Ascending aorta (tissue), 2 donors: ENCODE measurements at places on chromosomes 5 and 9. TPM values are rescaled to one million over a fixed set of nuclear protein-coding genes. Genes with fewer than 3 reads are reported as not detected.
A peak's percentile ranks its signal among the peaks of the same experiment; 100 is the strongest.

Gene EDIL3
- total RNA-seq, result 68.1 TPM

Gene CCDC127
- total RNA-seq, result 6.1 TPM

Gene SH2D3C
- total RNA-seq, result 49.5 TPM

GRCh38 chr9:129333617-129334104 is 155.6 kb upstream of the IER5L start:
- DNase-seq, result no peak

- DNase-seq, result peak; percentile 54
These were observed 1.5 kb downstream of the FCN1 start for GRCh38 chr9:134916161-134916665.

- DNase-seq, result no peak
These were observed 39.2 kb downstream of the TLE4 start for GRCh38 chr9:79610791-79611614.

GRCh38 chr5:172377856-172378255 is 76.5 kb downstream of the SH3PXD2B start:
- DNase-seq, result no peak

DNA sequence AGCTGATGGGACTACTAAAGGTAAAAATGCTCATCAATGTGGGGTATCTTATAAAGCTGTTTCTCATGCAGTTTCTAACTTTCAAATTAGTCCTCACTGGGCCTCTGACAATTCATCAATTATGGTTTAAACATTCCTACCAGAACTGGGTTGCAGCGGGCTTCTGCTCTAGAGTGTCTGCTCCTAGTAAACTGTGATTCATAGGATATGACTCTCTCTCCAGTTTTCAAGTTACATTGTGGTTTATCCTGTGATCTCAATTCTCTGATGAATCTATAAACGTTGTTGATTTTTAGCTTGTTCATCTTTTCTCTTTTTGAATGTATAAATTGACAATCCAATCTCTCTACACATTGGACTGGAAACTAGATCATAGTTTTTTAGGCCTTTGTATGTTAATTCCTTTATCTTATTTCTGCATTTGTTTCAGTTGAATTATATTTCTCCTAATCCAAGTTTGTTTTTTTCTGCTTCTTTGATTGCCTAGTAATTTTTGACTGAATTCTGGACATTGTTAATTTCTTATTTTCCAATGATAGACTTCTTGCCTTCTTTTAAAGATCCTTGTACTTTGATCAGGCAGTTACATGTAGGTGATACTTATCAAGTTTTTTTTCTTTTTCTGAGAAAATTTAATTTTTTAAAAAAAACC is 822.6 kb downstream of the TLE1 start:
- no peak for DNase-seq

GRCh38 chr5:14155075-14155474 is 11.9 kb downstream of the TRIO start:
- DNase-seq, result no peak

GRCh38 chr5:136065588-136065987 is 36.8 kb downstream of the TGFBI start:
- DNase-seq, result no peak
